Myocyte (in vitro differentiated cells): ENCODE measurements at places on chromosomes 4 and X. TPM values are rescaled to one million over a fixed set of nuclear protein-coding genes. Genes with fewer than 3 reads are reported as not detected.

- no peak for DNase-seq
Measured at GRCh38 chr4:22385611-22386011, 130.3 kb downstream of the ADGRA3 start.

GRCh38 chr4:111449657-111450056 is 695.6 kb upstream of the FAM241A start:
- no peak for DNase-seq

DNA sequence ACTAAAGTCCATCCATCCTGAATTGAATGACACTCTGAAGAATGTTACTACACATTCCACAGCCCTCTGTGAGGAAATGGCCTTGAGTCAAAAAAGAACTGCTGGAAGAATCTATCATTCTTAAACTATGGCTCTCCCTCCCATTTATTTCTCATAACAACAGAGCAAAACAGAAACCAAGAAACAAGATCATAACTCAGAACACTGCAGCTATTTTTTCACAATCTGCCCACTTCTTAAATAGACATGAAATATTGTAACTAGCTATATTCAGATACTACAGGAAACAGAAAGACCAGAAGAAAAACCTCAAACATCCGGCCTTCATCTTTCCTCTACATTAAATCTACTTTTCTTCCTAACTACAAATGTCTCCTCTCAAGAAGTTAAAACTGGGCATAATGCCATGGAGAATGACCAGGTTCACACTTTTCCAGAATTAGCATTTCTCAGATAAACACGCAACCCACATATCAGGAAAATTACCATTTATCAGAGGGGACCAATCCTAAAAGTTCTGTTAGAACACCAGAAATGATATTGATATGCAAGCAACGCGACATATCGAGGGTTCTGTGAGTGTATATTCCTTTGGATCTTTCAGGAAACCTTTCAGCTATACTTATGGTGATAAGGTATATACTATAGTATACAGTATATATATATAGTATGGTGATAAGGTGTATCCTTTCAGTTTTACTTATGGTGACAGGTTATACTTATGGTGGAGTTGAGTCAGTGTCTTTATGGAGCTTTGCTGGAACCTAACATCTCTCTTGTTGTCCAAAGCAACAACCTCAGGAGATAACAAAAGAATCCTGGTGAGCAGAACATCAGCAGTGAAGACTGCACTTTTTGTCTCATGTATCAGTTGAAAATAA is 60.4 kb upstream of the IRF2 start:
- DNase-seq: peak; percentile 60

DNA sequence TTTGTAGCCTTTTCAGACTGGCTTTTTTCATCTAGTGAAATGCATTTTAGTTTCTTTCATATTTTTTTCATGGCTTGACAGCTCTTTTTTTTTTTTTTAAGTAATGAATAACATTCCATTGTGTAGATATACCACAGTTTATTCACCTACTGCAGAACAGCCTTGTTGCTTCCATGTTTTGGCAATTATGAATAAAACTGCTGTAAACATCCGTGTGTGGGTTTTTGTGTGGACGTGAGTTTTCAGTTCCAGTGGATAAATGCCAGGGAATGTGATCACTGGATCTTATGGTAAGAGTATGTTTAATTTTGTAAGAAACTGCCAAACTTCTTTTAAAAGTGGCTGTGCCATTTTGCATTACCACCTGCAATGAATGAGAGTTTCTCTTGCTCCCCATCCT is 160.8 kb downstream of the SOWAHB start:
- DNase-seq: no peak

DNA sequence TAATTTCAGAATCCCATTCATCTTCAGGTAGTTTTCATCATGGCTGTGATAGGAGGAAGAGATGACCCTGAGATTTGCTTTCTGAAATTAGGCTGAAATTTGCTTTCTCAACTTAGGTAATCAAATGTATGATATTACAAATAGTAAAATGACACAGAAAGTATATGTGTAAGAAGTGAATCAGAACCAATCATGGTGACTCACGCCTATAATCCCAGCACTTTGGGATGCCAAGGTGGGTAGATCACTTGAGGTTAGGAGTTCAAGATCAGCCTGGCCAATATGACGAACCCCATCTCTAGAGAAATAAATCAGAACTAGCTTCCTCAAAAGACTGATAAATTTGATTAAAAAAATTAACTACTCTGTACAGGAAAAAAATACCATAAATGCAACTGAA is 555.4 kb downstream of the STPG2 start:
- no peak for DNase-seq

DNA sequence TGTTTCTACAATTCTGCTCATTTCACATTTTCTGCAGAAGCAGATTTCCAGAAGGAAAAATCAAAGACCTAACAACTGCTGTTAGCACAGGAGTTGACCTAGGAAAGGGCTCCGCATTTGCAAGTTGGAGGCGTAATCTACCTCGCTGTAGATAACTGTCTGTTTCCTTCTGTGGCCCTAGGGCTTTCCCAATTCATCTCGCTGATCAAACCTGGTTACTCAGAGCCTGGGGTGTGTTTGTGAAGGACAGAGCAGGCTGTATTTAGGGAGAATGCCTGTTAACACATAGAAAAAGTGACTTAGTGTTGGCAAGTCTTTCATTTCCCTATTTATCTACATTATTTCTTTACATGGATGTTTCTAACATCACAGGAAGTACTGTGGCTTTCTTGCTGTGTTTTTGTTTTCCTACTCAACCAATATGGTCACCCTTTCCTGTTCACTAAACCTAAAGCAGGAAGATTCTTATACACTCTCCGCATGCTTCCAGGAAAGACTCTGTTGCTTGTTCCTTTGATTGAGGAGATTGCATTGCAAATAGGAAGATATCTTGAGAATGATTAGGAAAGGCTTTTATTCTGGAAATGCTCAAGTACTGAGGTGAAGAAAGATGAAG is 40.5 kb downstream of the AGA start:
- DNase-seq: no peak

- peak; percentile 40 for DNase-seq
Measured at GRCh38 chr4:189090174-189090814, 850.4 kb upstream of the FRG1 start.

DNA sequence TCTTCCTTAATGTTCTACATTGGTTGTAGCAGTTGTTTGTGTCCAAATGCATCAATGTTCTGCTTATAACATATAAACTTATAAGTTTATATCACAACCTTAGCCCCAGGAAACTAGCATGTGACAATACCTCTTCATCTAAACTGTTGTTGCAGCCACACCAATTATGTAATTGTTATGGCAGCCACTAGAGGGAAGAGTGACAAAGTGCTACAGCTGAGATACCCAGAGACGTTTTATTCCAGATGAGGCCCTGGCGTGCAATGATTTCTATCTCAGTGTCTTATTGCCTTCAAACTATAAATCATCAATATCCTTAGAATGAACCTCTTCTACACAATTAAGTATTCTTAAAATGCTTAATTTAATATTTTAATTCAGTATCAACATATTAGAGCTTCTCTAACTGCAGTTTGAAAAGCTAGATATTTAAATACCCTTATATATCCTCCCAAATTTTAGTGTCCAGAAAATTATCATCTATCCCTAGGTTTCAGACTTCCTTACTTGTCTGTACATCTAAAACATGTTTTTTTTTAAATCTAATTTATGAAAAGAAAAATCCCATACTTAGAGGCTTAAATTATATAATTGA is 171.6 kb downstream of the PCDH10 start:
- DNase-seq: peak; percentile 52

- DNase-seq: no peak
Measured at GRCh38 chrX:154517101-154517781, 1.2 kb upstream of the FAM3A start.

DNA sequence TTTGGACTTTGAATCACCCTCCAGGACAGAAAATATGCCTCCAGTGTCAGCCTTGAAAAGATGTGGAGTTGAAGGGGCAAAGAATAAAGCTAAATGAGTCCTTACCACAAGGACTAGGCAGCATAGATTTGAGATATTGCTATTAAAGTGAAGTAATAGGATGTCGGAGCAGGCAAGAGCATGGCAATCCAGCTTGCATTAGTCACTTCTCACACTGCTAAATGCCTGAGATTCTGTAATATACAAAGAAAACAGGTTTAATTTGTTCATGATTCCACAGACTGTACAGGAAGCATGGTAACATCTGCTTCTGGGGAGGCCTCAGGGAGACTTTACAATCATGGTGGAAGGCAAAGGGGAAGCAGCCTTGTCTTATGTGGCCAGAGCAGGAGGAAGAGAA is 109.8 kb upstream of the PCDH7 start:
- DNase-seq: no peak

- DNase-seq: no peak
Measured at GRCh38 chr4:130542953-130543352, 1447.0 kb downstream of the C4orf33 start.

DNA sequence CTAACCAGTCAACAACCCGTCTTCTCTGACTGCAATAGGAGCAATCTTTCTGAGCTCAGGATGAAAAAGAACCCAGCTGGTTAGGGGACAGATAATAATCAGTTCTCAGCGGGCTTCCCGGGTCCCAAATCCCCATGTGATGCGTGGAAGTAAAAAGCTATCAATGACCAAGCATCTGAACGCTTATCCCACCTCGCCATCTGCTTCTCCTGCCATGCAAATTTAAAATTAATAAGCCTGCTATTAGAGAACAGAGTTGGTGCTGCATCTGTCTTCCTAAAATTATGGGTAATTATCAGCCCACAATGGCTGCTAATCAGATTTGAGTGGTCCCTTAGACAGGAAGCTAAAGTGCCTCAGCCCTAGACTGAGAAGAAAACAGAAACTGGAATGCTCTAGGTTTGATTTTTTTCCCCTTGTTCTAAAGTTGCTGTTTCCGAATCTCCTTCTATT is 37.5 kb downstream of the AFAP1 start:
- no peak for DNase-seq

GRCh38 chrX:50003927-50004326 is 81.5 kb downstream of the CLCN5 start:
- DNase-seq: no peak

DNA sequence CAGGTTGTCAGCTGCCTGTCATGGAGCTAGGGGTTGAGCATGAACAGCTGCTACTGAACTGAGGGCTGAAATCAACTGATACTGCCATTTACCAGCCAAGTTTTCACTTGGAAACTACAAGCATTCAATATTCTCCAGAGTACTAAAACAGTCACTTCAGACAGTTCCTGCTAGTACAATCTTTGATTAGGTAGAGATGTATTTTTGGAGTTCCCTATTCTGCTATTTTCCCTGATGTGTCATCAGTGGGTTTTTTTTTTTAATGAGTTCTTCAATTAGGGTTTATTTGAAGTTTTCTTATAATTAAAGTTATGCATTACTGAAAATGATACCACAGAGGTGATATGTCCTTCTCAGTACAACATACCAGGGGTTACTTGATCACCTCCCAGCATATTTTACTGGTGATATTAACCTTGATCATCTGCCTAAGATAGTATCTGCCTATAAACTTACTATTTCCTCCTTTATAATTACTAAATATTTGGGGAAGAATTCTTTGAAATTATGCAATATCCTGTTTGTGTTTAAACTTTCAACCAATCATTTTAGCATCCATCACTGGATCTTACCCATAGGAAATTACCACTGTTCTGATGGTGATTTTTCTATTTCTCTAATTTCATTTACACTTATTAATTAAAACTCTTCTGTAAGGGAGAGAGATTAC is 13.6 kb downstream of the PDCL2 start:
- peak; percentile 9 for DNase-seq

DNA sequence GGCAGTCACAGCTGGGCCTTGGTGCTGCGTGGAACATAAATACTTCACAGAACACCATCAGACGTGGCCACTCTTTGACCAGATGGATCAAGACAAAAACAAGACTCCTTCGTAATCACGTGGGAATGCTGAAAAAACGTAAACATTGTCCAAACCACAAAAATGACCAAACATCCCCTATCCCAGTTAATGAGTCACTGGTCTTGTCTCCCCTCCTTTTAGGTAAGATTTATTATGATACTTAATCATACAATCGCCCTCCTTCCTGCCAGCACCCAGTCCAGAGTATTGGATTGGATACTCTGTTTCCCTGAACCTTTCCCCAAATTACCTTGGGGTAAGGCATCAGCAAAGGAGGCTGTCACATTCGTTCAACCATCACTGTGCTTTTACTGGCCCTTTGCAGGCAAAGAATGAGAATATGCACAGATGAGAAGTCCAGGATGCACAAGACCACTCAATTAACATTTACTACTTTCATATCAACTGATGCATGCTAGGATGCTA is 601 bp upstream of the TCEANC start:
- DNase-seq: peak; percentile 52

Gene NXF2B
- not detected in 2 replicates for total RNA-seq

Gene IBSP
- not detected in 2 replicates for total RNA-seq

Gene ITGB1BP2
- 109 and 135 TPM in 2 replicates for total RNA-seq

Gene KCTD8
- total RNA-seq: not detected in 2 replicates

Gene GLRA3
- total RNA-seq: not detected in 2 replicates

Gene GYPA
- not detected in 2 replicates for total RNA-seq
